ENCODE measurements at places on chromosomes 6 and 20.

- no peak for DNase-seq
Observed at GRCh38 chr6:166206066-166206465, 38.4 kb upstream of the TBXT start.

DNA sequence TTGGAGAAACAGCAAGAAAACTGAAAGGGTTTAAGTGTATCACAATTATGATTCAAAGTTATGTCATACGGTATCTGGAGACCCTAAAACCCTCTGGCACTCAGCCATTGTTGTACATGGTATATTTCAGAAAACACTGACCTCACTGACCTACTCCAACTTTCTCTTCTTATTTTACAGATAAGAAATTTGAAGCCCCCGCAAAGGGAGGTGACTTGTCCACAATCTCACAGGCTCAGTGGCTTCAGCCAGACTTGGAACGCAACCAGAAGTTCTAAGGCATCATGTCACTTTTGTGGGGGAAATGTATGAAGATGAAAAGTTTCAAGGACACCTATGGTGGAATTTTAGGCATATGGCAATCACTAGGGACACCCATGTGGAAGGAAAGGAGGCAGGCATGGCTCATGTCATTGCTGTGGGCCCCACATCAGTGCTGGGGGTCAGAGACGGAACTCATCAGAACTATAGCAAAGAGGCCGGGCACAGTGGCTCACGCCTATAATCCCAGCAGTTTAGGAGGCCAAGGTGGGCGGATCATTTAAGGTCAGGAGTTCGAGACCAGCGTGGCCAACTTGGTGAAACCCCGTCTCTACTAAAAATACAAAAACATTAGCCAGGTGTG is 5.2 kb upstream of the TRIB3 start:
- DNase-seq, result no peak

DNA sequence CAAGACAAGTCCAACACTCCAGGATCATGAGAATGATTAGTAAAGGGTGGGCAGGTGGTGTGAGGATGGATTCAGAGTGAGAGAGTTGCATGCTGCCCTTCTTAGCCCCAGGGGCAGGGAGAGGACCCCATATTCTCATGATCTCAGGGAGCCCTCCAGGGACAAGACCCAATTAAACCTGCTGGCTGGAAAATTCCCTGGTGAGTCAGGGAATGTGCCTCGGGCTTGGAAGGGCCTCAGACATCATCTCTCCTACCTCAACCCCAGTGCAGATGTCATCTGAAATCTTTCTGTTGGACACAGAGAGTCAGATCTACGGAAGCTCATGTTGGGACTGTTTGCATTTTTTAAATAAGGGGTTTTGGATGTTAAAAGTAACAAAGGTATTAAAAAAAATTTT is 9.2 kb upstream of the SIRPD start:
- no peak for DNase-seq

DNA sequence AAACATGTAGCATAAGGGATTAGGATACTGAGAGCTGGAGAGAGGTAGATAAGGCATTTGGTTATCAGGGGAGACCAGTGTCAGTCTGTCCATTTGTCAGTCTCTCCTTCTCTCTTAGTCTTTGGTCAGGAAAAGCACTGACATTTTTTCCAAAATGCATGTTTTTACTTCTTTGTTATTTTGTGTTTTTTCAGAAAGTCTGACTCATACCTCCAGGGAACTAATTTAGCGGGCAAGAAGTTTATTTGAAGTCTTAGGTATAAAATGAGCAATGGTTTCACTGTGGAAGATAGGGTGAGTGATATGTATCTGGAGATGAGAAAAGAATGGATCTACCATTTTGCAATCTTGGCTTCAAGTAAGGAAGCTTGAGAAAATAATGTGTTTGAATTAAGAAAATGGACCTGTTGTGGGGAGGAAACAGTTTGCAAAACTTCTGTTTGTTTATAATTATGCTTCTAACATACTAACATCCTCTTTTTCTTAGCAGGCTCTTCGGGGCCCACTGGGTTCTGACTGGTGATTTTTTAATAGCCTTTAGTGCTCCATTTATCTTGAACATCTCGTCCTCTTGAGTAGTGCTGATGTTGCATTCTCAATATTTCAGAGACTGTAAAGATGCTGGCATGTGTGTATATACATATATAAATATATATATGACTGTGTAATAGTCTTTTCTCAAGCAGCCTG is 66.9 kb upstream of the FABP7 start:
- peak; percentile 39 for DNase-seq
